ENCODE measurements at places on chromosomes 1 and 21.

DNA sequence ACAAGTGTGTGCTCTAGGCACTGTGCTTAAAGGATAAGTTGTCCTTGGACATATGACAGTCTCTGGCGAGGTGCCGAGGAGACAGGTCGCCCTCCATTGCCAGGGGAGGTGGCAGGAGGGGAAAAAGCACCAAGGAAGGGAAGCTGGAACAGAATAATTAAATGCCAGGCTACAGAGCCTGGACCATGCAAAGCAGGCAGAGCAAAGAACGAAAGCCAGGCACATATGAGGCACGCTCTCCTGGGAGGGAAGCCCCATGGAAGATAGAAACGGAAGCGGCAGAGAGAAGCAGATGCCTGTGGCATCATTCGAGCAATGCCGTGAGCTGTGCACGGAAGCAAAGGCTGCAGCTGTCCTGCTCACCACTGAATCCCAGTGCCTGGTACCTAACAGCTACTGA, 91.2 kb downstream of the JAK1 start:
- no peak for DNase-seq

- DNase-seq = no peak
Observed at GRCh38 chr1:172821609-172822274, 162.8 kb downstream of the FASLG start.

DNA sequence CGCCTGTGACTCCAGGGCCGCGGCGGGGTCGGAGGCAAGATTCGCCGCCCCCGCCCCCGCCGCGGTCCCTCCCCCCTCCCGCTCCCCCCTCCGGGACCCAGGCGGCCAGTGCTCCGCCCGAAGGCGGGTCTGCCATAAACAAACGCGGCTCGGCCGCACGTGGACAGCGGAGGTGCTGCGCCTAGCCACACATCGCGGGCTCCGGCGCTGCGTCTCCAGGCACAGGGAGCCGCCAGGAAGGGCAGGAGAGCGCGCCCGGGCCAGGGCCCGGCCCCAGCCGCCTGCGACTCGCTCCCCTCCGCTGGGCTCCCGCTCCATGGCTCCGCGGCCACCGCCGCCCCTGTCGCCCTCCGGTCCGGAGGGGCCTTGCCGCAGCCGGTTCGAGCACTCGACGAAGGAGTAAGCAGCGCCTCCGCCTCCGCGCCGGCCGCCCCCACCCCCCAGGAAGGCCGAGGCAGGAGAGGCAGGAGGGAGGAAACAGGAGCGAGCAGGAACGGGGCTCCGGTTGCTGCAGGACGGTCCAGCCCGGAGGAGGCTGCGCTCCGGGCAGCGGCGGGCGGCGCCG, at the start of gene SIM2:
Gene SIM2 (plus strand): TSS at position 135 of the 565 bp plus-strand sequence. CDS start 632 bp downstream, outside the sequence.
- peak; percentile 63 for DNase-seq

DNA sequence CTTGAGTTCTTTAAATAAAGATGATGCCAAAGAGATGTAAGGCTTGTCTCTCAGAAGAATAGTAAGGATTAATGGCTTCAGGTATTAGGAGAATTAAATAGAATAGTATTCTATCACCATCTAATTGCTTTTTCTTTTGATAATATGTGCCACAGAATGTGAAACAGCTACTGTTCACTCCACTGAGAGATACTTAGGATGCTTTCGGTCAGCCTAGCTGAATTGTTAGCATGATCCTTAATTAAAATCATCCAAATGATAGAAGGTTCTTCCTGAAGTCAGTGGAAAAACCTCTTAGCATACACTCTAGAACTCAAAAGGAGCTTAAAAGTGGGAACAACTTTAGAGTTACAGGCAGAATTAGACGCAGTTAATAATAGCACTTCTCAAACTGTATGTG, 97.0 kb downstream of the RASAL2 start:
- DNase-seq = no peak

DNA sequence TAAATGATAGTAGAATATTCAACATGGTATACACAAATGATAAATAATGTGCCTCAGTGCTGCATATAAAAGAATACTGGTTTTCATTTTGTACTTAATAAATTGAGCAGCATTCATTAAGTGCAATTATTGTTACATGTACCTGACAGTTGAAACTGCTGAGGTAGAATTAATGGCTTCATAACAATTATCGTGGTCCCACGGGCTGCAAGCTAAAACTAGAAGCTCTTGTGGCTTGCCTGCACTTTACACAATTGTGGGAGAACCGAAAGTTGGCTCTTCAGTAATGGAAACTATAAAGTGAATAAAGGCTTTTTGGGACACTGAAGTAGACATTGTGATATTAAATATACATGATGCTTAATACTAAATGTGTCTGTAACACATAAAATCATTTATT, 23.2 kb downstream of the INSL5 start:
- no peak for DNase-seq

Measured in left hindlimb (tissue), 1 donor.